Activated CD8-positive, alpha-beta T cell treated with anti-CD3 and anti-CD28 coated beads for 36 hours (primary cell): ENCODE measurements at places on chromosomes 5 and 9. TPM values are rescaled to one million over a fixed set of nuclear protein-coding genes. Genes with fewer than 3 reads are reported as not detected.

Gene MLANA
- not detected for total RNA-seq

DNA sequence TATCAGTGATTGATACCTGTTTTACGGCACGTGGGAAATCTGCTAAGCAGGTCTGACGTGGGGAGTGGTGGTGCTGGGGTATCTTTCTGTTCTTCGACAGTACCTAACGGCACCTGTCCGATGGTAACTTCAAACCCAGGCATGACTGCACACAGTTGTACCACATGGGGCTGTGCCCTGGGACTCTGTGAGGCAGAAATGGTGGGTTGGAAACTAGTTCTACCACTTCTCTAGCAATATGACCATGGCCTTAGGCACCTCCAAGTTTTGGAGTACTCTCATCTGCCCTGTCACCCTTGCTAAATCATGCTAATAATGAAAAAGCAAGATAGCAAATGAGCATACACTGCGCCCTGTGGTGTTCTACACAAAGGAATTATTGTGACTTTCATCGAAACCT lies 30.9 kb downstream of the EPB41L4B start:
- no peak overlapping the region for H3K4me3 ChIP-seq
- H3K27me3 ChIP-seq, result peaks cover 2% of the 10 kb centered on the region
- H3K4me1 ChIP-seq, result no peaks in the 10 kb centered on the region
- no peak overlapping the region for H3K27ac ChIP-seq

DNA sequence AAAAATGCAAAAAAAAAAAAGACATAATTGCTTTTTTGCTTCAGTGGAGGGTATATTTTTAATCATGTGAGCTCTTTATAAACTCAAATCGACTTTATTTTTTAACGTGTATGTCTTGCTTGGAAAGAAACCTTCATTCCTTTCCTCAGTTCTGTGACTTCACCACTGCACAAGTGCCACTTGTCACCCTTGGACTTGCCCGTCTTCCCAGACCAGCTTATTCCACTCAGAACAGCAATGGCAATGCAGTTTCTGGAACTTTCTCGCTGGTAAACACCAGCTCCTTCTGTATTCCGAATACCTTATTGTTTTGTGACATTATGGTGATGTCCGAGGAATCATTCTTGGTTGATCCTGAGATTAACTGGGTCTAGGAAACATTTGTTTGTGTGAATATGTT lies 440.5 kb upstream of the ADAMTS16 start:
- H3K36me3 ChIP-seq, result no peaks in the 10 kb centered on the region
- H3K4me3 ChIP-seq, result no peak overlapping the region

DNA sequence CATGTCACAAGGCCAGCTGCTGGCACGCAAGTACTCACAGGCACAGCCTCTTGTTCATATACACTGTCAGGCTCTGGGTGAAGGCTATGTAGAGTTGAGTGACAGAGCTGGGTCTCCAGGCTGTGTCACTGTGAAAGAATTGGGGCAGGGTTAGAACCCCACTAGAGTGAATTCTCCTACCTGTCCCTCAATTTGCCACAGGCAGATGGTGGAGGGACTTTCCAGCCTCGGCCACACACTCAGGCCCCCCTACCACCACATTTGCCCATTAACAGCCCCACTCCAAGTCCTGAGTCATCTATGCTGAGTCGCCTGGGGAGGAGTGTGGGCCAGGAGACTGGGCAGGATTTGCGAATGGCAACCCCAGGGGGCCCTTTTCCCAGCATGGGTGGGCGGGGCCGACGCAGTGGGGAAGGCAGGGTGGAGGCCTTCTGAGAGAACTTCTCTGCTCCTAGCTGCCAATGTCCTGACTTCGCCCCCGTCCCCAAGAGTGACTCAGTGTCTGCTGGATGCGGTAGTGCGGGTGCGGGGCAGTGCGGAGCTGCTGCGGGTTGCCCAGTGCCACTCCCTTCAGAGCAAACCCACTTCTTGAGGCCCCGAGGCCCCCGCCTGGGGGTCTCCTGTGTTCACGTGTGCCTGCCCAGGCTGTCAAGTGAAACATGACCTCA lies 50.3 kb upstream of the PSD2 start:
- no peak overlapping the region for H3K4me3 ChIP-seq
- H3K27ac ChIP-seq, result peak overlapping the region; percentile 21
- no peaks in the 10 kb centered on the region for H3K36me3 ChIP-seq
- H3K4me1 ChIP-seq, result peaks cover 35% of the 10 kb centered on the region
- peaks cover 8% of the 10 kb centered on the region for H3K27me3 ChIP-seq

Gene GABRG2
- not detected for total RNA-seq

Gene PCDHB6
- not detected for total RNA-seq

- H3K27me3 ChIP-seq, result no peaks in the 10 kb centered on the region
- peak; percentile 13 for DNase-seq
- H3K4me1 ChIP-seq, result peaks cover 26% of the 10 kb centered on the region
- H3K4me3 ChIP-seq, result peak overlapping the region; percentile 99
- peak overlapping the region; percentile 93 for H3K27ac ChIP-seq
- no peaks in the 10 kb centered on the region for H3K36me3 ChIP-seq
Observed at GRCh38 chr9:132943651-132944293, 644 bp downstream of the TSC1 start.

Gene ENHO
- not detected for total RNA-seq

GRCh38 chr5:177427919-177428573 lies 1.6 kb downstream of the GRK6 start:
- DNase-seq, result peak; percentile 70
- peak overlapping the region; percentile 98 for H3K27ac ChIP-seq
- H3K4me1 ChIP-seq, result peaks cover 50% of the 10 kb centered on the region
- H3K36me3 ChIP-seq, result peaks cover 56% of the 10 kb centered on the region
- H3K4me3 ChIP-seq, result peak overlapping the region; percentile 97

GRCh38 chr9:81461196-81461595 lies 228.2 kb downstream of the TLE1 start:
- no peaks in the 10 kb centered on the region for H3K4me1 ChIP-seq
- no peak overlapping the region for H3K4me3 ChIP-seq
- peaks cover 8% of the 10 kb centered on the region for H3K27me3 ChIP-seq
- no peaks in the 10 kb centered on the region for H3K36me3 ChIP-seq
- no peak overlapping the region for H3K27ac ChIP-seq

GRCh38 chr5:103780794-103781193 lies 218.2 kb upstream of the NUDT12 start:
- H3K4me3 ChIP-seq, result no peak overlapping the region
- H3K27me3 ChIP-seq, result no peaks in the 10 kb centered on the region
- DNase-seq, result no peak
- no peaks in the 10 kb centered on the region for H3K36me3 ChIP-seq

DNA sequence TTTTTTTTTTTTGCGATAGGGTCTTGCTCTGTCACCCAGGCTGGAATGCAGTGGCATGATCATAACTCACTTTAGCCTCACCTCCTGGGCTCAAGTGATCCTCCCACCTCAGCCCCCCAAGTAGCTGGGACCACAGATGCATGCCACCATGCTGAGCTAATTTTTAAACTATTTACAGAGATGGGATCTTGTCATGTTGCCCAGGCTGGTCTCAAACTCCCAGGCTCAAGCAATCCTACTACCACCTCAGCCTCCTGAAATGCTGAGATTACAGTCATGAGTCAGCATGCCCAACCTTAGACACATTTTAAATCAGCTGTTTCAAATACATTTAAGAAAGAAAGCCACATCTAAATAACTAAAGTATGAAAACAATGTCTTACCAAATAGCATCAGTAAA lies 439.0 kb downstream of the EBF1 start:
- H3K27me3 ChIP-seq, result no peaks in the 10 kb centered on the region
- H3K4me1 ChIP-seq, result no peaks in the 10 kb centered on the region
- no peak overlapping the region for H3K27ac ChIP-seq
- H3K4me3 ChIP-seq, result no peak overlapping the region

Gene SMIM3
- total RNA-seq, result 8.6 TPM

GRCh38 chr9:84419031-84419602 lies 78.6 kb upstream of the SLC28A3 start:
- no peak overlapping the region for H3K27ac ChIP-seq
- H3K36me3 ChIP-seq, result no peaks in the 10 kb centered on the region
- H3K27me3 ChIP-seq, result peaks cover 13% of the 10 kb centered on the region
- H3K4me3 ChIP-seq, result no peak overlapping the region
- H3K4me1 ChIP-seq, result no peaks in the 10 kb centered on the region

Gene CARD9
- total RNA-seq, result 7.1 TPM

GRCh38 chr5:33762859-33763258 lies 128.9 kb downstream of the ADAMTS12 start:
- no peak for DNase-seq
- no peaks in the 10 kb centered on the region for H3K36me3 ChIP-seq
- H3K4me3 ChIP-seq, result no peak overlapping the region
- H3K27me3 ChIP-seq, result no peaks in the 10 kb centered on the region
- no peaks in the 10 kb centered on the region for H3K4me1 ChIP-seq

DNA sequence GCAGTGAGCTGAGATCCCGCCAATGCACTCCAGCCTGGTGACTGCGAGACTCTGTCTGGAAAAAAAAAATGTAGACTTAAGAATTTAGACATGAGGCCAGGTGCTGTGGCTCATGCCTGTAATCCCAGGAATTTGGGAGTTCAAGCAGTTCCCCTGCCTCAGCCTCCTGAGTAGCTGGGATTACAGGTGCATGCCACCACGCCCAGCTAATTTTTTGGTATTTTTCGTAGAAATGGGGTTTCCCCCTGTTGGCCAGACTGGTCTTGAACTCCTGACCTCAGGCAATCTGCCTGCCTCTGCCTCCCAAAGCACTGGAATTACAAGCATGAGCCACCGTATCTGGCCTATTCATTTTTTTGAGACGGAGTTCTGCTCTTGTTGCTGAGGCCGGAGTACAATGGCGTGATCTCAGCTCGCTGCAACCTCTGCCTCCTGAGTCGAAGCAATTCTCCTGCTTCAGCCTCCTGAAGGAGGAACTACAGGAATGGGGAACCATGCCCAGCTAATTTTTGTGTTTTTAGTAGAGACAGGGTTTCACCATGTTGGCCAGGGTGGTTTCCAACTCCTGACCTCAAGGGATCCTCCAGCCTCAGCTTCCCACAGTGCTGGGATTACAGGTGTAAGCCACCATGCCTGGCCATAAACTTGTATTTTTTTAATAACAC lies 14.0 kb downstream of the DDX46 start:
- no peaks in the 10 kb centered on the region for H3K27me3 ChIP-seq
- H3K4me3 ChIP-seq, result no peak overlapping the region
- no peaks in the 10 kb centered on the region for H3K4me1 ChIP-seq
- no peak overlapping the region for H3K27ac ChIP-seq

Gene NR6A1
- total RNA-seq, result 1.1 TPM

GRCh38 chr9:101671567-101671966 lies 66.9 kb downstream of the GRIN3A start:
- H3K27me3 ChIP-seq, result no peaks in the 10 kb centered on the region
- no peak for DNase-seq
- no peak overlapping the region for H3K27ac ChIP-seq
- no peaks in the 10 kb centered on the region for H3K36me3 ChIP-seq

Gene CFAP90
- total RNA-seq, result not detected

DNA sequence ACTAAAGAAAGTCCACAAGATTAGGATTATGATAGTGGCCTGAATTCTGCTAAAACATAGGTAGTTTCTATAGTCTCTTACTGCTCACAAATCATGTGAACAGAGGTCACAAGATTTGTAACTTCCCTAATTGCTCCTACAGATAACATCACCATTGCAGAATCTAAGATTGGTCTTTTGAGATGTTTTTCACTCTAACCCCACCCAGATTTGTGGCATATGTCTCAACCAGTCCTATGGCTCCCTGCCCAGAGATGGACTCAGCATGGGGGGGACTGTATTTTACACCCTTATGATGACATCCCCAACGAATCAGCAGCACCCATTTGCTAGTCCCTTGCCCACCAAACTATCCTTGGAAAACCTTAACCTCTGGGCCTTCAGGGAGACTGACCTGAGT lies 1046.2 kb downstream of the CDH12 start:
- no peak overlapping the region for H3K4me3 ChIP-seq
- H3K27me3 ChIP-seq, result no peaks in the 10 kb centered on the region
- no peaks in the 10 kb centered on the region for H3K36me3 ChIP-seq
- no peak overlapping the region for H3K27ac ChIP-seq

GRCh38 chr9:21542787-21543186 lies 60.7 kb upstream of the IFNE start:
- H3K4me1 ChIP-seq, result peaks cover 10% of the 10 kb centered on the region
- no peaks in the 10 kb centered on the region for H3K27me3 ChIP-seq
- peaks cover 8% of the 10 kb centered on the region for H3K36me3 ChIP-seq

GRCh38 chr9:34793428-34793827 lies 83.5 kb upstream of the CCL21 start:
- no peaks in the 10 kb centered on the region for H3K36me3 ChIP-seq
- no peak overlapping the region for H3K4me3 ChIP-seq
- H3K27me3 ChIP-seq, result peaks cover 40% of the 10 kb centered on the region
- no peak overlapping the region for H3K27ac ChIP-seq
- no peak for DNase-seq
- no peaks in the 10 kb centered on the region for H3K4me1 ChIP-seq

- no peaks in the 10 kb centered on the region for H3K36me3 ChIP-seq
- no peak overlapping the region for H3K27ac ChIP-seq
- H3K27me3 ChIP-seq, result peaks cover 32% of the 10 kb centered on the region
- peaks cover 4% of the 10 kb centered on the region for H3K4me1 ChIP-seq
- DNase-seq, result no peak
Observed at GRCh38 chr9:94999832-95000231, 273.3 kb downstream of the AOPEP start.

DNA sequence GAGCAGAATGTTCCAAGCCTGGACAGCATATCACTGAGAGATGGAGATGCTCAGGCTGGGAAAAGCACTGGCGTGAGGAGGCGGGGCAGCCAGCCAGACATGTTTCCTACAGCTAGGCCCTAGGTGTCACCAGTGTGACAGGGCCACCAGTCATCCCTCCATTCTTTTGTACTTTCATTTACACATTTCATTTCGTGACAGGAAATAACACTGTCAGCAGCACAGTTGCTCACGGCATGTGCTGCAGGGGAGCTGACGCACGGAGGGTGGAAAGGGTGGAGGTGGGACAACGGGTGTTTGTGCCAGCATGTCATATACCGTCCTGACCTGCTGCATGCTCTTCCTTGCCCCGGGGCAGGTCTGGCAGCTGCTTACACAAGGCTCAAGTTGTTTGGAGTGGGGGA lies 14.8 kb upstream of the CEMIP2 start:
- peak overlapping the region; percentile 58 for H3K4me3 ChIP-seq
- peak overlapping the region; percentile 97 for H3K27ac ChIP-seq
- H3K27me3 ChIP-seq, result no peaks in the 10 kb centered on the region
- DNase-seq, result peak; percentile 94
- H3K36me3 ChIP-seq, result peaks cover 8% of the 10 kb centered on the region
- peaks cover 51% of the 10 kb centered on the region for H3K4me1 ChIP-seq

DNA sequence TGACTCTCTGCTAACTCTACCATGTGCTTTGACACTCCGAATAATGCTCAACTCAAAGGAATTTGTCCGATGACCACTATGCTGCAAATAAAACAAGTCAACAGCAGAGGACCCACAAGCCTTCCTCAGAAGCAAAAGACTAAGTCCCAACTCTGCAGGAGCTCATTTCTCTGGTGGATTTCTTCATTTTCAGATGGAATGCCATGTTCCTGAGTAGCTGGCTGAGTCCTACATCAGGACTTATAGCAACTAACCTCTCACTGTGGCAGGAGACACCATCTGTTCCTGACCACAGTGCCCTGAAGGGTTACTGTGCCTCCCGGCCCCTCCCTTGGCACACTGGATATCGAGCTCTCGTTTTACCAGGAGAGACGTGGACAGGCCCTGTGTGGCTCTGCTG lies 20.8 kb downstream of the LHFPL2 start:
- no peaks in the 10 kb centered on the region for H3K4me1 ChIP-seq
- H3K27ac ChIP-seq, result no peak overlapping the region
- no peaks in the 10 kb centered on the region for H3K36me3 ChIP-seq
- no peak overlapping the region for H3K4me3 ChIP-seq

Gene OCLN
- total RNA-seq, result 1.0 TPM

Gene HAVCR2
- 28.7 TPM for total RNA-seq
